Activated B cell treated with CpG ODN at 0.5 μM for 24 hours (primary cell): ENCODE measurements at places on chromosomes 16 and 17. TPM values are rescaled to one million over a fixed set of nuclear protein-coding genes. Genes with fewer than 3 reads are reported as not detected.

DNA sequence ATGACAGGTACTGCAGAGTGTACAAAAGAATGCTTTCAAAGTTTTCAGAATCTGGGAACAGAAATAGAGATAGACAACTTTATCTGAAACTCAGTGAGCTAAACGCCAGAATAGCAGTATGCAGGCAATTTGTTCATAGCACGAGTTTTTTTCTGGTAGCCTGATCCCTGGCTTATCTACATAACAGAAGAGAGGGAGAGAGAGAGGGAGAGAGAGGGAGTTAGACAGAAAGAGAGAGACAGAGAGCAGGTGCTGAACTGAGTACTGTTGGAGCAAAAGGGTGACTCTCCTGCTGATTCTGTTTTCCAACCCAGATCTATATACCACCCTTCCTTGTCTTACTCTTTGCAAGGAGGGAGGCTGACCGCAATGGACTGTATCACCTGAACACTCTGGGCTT is 388.0 kb upstream of the CA10 start:
- DNase-seq: no peak

DNA sequence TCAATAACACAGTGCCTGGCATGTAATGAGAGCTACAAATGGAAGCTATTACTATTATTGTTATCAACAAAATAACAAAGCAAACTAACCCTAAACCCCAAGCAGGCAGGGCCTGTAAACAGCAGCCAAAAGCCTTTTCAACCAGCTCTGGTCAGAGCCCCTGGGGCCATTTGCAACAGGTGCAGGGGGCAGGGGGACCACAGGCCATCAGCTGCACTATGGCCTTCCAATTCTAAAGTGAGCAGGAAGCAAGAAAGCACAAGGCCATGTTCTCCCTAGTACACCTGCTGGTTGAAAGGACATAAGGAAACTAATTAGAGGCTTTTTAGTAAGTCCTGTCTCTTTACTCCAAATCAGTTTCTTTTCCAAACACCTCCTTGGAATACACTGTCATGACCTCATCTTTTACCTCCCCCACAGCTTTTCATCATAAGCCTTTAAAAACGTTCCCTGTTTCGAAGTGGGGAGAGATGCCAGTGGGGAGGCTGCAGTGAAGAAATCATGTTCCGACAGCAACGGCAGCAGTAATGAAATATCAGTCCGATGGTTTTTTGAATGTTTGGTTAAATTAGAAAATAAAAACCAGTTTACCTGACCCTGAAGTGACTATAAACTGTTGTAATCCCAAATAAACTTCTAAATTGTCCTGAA is 68.4 kb upstream of the GSG1L start:
- DNase-seq: no peak

Gene OTOP2
- not detected in 2 replicates for total RNA-seq

Gene CNP
- 47.2 and 48.0 TPM in 2 replicates for total RNA-seq

Gene KRT32
- not detected in 2 replicates for total RNA-seq

GRCh38 chr17:40931311-40931710 is 6.1 kb downstream of the KRT23 start:
- DNase-seq: no peak

DNA sequence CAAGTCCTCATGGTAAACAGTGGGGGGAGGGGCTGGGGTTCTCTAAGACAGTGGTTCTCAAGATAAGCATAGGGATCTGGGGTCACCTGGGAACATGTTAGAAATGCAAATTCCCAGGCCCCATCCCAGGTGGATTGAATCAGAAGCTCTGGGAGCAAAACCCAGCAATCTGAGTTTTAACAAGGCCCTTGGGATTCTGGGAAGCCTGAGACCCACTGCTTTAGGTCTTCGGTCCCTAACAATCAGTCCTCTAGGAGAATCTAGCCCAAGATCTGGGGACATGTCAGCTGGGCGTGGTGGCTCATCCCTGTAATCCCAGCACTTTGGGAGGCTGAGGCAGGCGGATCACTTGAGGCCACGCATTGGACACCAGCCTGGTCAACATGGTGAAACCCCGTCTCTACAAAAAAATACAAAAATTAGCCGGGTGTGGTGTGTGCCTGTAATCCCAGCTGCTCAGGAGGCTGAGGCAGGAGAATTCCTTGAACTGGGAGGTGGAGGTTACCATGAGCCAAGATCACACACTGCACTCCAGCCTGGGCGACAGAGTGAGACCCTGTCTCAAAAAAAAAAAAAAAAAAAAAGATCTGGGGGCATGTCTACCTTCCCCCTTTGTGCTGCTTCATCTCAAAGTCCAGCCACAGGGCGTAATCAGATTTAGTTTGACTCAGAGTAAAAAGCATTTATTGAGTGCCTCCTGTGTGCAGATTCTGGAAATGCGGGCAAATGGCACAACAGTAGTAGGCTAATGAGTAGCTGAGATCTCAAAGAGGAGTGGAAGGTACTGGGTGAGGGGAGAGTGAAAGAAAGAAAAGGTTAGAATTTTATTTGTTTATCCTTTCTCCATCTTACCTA is 8.8 kb upstream of the NR1D1 start:
- DNase-seq: no peak

Gene DHRS7C
- not detected in 2 replicates for total RNA-seq

DNA sequence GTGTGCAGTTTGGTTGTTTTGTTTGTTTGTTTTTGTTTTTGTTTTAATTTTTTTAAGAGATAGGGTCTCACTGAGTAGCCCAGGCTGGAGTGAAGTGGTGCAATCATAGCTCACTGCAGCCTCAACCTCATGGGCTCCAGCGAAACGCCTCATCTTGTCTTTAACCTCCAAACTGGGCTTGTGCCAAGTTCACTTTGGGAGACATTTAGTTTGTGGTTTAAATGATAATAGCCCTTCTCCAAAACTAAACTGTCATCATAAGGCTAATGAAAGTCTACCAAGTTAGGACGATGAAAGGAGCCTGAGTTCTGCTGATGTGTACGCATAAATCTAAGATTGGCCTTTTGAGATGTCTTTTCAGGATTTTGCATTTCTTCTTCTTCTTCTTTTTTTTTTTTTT is 6.5 kb upstream of the CARD14 start:
- DNase-seq: no peak

Gene FKBP10
- total RNA-seq: 0.54 and 0.86 TPM in 2 replicates

Gene UBE2G1
- 66.5 and 66.6 TPM in 2 replicates for total RNA-seq

Gene HLF
- total RNA-seq: 0.10 and 0.69 TPM in 2 replicates

DNA sequence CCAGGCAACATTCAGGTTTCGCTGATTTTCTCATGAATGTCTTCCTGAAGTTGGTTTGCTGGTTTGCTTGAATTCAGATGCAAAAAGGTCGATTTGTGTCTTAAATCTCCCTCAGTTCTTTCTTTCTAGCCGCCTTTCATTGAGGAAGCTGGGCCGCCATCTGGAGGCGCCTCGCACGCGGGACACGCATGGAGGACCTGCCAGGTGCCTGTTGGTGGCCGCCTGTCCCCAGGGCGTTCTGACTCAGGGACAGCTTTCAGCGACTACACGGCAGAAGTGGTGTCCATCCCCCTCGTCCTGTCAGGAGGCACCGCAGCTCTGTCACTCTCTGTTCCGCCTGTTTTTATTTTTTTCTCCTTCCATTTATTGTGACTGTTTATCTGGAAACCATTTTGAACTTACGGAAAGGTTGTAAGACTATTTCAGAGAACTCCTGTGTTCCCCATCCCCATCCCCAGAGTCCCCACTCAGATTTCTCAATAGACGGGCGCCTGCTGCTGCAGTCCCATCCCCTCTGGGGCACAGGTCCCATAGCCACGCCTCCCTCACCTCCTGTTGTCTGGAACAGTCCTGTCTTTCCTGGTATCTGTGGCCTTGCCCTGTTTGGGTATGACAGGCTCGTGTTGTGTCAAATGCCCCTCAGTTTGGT is 33.2 kb downstream of the COX4I1 start:
- DNase-seq: peak; percentile 75

DNA sequence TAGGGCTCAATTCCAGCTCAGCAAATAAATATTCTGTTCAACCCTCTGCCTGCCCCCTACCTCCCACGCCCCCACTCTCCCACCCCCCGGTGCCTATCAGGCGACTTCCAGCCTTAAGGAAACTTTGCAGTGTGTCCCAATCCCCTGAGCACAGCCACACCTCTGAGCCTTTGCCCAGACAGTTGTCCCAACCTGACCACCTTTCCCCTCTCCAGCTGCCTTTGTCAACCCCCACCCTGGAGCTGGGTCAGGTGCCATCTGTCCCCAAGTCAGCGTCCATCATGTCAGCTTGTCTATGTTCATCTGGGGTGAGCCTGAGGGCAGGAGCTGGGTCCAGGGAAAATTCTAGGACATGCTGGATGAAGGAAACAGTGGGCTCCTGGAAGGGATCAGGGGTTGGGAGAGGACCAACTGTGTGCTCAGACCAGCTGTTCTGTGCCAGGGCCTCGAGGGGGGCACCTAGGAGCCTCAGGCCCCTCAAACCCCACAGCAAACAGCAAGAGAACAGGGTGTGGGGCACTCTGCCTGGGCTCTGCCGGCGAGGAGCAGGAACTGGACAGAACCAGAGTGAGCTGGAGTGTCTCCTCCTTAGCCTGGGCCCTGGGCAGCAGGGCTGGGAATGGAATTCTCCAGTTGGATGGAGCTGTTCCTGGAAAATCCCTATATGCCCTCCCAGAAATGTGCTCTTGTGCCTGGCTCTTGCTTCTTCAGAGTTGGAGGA is 17.8 kb downstream of the CDH16 start:
- no peak for DNase-seq

- DNase-seq: no peak
Measured at GRCh38 chr16:23101012-23101550, 48.2 kb downstream of the USP31 start.

DNA sequence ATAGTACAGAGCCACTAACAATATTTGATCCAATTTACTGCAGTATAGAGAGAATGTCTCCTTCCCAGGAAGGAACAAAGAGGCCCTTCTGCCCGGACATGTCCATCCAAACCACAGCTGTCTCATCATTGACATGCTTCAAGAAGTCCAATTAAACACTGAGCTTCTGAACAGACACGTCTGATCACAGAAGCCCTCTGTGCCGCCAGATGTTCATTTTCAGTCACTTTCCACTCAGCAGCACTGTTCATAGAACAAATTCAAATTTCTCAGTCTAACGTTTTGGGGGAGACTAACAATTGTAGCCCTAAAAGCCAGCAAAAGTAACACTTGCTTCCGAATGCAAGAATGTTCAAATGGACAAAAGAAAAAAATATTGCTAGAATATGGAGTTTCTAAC is 15.3 kb downstream of the ZC3H7A start:
- no peak for DNase-seq

Gene ABCC12
- total RNA-seq: not detected in 2 replicates

DNA sequence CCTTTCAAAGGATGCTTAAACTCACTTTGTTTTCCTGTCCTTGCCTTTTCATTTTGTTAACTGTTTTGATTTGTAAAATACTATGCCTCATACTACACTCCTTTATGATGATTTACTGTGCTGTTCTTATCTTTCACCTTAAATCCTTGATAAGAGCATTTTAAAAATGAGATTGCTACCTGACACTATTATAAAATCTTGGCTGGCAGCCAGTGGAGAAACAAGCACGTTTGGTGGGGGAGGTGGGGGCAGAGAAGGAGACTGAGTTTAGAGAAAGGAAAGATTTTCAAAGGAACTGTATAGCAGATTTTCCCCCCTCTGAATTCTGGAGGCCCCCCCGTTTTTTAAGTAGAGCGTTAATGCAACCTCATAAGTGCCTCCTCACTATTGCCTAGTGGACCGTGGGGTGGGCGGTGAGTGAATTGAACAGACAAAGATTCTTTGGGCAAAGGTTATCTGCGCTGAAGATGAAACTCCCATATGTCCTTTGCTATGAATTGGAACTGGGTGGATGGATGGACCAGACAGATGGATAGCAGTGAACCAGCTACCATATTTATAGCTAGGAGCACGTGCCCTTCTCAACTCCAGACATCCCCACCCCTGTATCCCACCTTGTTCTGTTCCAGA is 200.2 kb downstream of the CCDC182 start:
- no peak for DNase-seq

Gene BRIP1
- total RNA-seq: 2.0 and 2.5 TPM in 2 replicates

Gene SLC38A8
- total RNA-seq: not detected in 2 replicates

GRCh38 chr16:24871891-24872290 is 26.1 kb downstream of the SLC5A11 start:
- DNase-seq: no peak

Gene TOX3
- total RNA-seq: not detected in 2 replicates

- DNase-seq: no peak
Measured at GRCh38 chr17:58394534-58395223, 22.7 kb downstream of the RNF43 start.

DNA sequence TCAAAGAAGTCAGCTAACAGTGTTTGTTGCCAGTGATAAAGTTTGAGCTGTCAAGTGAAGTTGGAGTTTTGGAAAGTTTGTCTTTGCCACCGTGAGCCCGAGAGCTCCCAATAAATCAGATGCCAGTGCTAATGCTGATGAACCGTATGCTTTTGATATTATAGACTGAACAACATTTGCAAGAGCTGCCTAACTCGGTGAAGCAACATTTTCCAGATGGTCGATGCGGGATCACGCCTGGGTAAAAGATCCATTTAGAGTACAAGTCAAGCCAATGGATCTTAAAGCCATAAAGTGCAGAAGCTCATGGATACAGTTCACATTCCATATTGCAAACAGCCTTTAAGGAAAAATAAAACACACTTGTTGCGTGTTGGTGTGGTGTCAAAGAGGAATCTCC is 9.6 kb downstream of the BANP start:
- DNase-seq: no peak

Gene NUPR1
- not detected in 2 replicates for total RNA-seq

GRCh38 chr16:88639231-88640038 is 1.1 kb downstream of the IL17C start:
- peak; percentile 40 for DNase-seq

Gene JUP
- total RNA-seq: 27.3 and 31.1 TPM in 2 replicates
